Right ventricle myocardium inferior (tissue), 1 donor: ENCODE measurements at places on chromosomes 12 and 14. TPM values are rescaled to one million over a fixed set of nuclear protein-coding genes. Genes with fewer than 3 reads are reported as not detected.

Gene A2M
- 640 TPM for total RNA-seq

Gene TMBIM6
- total RNA-seq = 275 TPM

Gene ZFHX2
- 0.60 TPM for total RNA-seq

Gene PKP2
- total RNA-seq = 378 TPM

Gene SLC7A8
- total RNA-seq = 11.5 TPM

Gene CLEC4C
- not detected for total RNA-seq

GRCh38 chr14:98249476-98249875 is 1022.5 kb downstream of the BCL11B start:
- no peak for DNase-seq

DNA sequence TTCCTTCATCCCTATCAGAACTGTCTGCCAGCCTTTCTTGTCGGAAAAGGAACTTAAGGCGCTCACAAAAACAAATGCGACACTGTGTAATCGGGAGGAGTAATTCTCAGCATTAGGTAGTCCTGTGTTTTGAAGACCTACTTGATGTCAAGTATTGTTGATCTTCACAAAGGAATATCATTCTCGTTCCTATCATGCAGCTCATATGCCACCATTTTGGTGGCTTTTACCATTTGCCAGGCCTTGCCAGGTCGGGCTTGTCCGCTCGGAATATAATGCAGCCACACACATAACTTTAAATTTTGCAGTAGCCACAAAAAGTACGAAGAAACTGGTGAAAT is 903 bp upstream of the PPP4R3A start:
- DNase-seq = no peak

DNA sequence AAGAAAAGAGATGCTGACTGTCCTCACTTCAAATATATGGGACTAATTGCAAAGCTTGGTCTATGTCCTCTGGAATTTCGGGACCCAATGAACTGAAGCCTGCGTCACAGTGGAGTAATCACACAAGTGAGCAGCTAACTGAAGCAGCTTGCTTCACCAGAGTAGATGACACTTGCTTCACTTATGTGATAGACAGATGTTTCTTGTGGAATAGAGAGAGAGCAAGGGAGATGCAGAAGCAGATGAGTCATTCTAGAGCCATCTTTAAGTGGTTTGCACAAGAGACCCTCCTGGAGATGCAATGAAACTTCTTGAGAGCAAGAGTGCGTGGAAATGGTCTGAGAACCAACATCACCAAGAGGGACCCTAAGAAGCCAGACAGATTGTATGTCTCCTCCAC is 1537.1 kb upstream of the FLRT2 start:
- DNase-seq = no peak

DNA sequence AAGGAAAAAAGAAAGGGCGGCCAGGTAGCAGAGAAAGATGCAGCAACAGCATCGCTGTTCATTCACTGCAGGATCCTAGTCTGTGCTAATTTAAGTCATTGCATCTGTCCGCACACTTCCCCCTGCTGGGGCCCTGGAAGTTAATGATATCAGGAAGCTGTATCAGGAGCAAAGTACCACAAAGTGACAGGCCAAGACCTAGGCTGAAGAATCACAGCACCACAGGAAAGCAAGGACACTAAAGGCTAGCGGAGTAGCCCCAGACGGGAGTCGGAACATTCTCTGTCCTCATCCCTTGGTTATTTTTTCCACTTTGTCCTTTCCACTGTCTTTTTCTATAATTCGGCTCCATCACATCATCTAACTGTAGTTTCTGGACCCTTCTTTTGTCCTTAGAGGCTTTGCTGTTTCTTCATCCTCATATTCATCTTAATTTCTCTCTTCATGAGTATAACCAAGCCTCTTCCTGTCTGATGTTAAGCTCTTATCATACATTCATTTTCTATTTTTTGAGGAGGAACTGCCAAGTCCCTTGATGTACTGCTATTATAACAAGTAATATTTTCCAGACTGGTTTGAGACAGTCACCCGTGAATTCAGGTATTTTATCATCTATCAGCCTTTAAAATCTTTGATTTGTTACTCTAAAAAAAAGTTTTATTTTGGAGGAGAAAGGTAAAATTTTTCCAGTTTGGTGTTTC is 28.3 kb downstream of the DUSP16 start:
- no peak for DNase-seq

- no peak for DNase-seq
These were observed 36.8 kb upstream of the VWF start for GRCh38 chr12:6161124-6161882.

GRCh38 chr12:107560165-107560898 is 125.3 kb upstream of the PWP1 start:
- no peak for DNase-seq

- DNase-seq = no peak
These were observed 96.1 kb upstream of the IFNG-AS1 start for GRCh38 chr12:67893022-67893580.

DNA sequence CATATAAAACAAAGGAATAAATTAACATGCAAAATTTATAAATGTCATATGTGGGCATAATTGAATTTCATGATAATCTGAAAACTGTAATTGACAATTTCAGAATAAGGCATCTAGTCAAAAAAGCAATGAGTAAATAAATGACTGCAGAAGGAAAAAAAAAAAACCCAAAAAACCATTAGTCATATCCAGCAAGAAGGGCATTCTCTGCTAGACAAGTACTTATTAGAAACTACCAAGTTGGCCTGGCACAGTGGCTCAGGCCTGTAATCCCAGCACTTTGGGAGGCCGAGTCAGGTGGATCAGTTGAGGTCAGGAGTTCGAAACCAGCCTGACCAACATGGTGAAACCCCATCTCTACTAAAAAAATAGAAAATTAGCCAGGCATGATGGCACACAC is 17.5 kb downstream of the ZCRB1 start:
- DNase-seq = no peak

DNA sequence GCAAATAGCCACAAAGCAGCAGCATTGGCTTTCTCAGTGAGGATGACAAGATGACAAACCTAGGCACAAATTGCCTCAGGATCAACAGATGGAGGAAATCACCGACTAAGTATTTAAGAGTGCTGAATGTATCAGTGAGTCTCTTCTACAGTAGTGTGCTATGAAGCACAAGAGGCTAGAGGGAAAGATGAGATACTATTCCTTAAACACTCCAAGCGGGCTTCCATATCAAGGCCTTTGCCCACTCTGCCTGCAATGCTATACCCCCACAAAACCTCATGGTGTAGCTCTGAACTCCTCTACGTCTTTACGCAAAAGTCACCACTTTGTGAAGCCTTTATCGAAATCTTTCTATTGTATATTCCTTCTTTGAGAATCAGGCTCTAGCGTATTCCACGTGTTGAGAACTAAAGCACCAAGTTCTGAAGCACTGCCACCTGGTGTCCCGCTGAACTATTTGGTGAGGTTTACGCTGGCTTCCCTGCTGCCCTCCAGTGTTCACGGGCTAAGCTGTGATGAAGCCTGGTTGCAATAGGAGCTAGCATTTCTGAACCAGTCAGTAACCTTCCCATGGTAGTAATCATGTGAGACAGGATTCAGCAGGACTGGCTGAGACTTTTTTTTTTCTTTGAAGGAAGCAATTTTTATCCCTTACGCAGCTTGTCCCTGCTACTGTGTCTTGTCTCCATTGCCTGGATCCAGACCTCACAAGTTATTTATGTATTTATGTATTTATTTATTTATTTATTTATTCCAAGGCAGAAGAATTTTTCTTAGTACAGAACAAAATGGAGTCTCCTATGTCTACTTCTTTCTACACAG is 426.5 kb upstream of the OR4E1 start:
- peak; percentile 72 for DNase-seq
